NCI-H460 (cell line): ENCODE measurements at places on chromosomes 5 and 9. TPM values are rescaled to one million over a fixed set of nuclear protein-coding genes. Genes with fewer than 3 reads are reported as not detected.
A peak's percentile ranks its signal among the peaks of the same experiment; 100 is the strongest.

GDA gene
- total RNA-seq: 311 and 357 TPM in 2 replicates

SLC27A6 gene
- total RNA-seq: not detected in 2 replicates

RMRP gene
- total RNA-seq: 9,964 and 10,171 TPM in 2 replicates

TMEM252 gene
- total RNA-seq: not detected in 2 replicates

IRX2 gene
- total RNA-seq: 30.6 and 33.9 TPM in 2 replicates

DUSP1 gene
- total RNA-seq: 441 and 521 TPM in 2 replicates

GRM6 gene
- total RNA-seq: not detected in 2 replicates

DDX4 gene
- total RNA-seq: 0.14 TPM in 1 of 2 replicates, not detected in the other

FAM78A gene
- 0.72 and 1.1 TPM in 2 replicates for total RNA-seq

SLC36A2 gene
- total RNA-seq: not detected in 2 replicates

CCDC180 gene
- 0.32 and 1.9 TPM in 2 replicates for total RNA-seq

ZBED3 gene
- 2.9 and 3.3 TPM in 2 replicates for total RNA-seq

DNA sequence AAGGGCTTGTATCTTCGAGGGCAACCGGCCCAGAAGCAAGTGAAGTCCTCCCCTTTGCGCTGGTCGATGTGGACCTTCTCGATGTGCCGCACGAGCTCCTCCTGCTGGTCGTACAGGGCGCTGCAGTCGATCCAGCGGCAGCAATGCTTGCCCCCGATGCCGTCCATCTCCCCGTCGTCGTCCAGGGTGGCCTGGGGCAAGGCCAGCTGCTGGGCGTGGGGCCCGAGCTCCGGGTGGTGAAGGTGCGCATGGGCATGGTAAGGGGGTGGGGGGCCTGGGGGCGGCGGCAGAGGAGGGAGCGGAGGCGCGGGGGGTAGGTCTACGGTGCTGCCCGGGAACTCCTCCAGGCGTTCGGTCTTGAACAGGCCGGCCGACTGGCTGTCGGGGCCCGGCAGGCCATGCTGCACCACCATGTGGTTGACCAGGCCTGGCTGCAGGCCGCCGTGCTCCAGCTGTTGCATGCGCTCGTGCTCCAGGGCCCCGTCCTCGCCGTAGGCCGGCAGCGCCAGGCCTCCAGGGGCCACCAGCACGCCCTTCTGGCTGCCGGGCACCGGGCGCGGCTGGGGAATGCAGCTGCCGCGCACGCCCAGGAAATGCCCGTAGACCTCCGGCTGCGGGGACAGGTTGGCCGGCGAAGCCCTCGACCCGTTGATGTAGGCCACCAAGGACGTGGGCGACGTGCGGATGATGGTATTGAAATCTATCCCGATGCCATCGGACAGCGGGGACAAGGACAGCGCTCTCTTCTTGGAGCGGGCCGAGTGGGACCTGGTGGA lies 181.8 kb downstream of the GLIS3 start:
- DNase-seq: no peak

DNA sequence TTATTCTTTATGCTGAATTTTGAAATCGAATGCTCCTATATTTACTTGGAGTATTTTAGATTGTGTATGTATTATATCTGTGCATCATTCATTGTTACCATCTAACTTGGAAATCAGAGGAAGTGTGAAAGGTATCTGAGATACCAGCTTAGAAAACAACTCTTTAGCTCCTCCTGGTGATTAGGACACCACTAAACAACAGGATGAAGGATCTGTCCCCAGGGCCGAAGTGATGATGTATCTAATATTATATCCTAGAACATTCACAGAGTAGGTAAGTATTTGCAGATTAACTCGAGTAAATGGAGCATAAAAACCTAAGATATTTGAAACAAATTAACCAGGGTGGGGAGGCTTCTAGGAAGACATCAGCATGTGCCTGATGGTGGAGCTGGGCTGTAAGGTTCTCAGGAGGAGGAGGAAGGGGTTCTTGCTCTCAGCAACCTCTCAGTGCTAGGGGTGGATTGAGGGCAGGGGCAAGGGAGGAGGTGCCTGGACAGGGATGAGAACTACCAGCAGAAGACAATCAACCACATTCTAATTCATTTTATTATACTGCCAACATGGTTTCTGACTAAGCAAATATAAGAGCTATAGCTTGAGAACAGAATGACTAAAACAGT lies 2.6 kb upstream of the NFIL3 start:
- DNase-seq: peak; percentile 53

DNA sequence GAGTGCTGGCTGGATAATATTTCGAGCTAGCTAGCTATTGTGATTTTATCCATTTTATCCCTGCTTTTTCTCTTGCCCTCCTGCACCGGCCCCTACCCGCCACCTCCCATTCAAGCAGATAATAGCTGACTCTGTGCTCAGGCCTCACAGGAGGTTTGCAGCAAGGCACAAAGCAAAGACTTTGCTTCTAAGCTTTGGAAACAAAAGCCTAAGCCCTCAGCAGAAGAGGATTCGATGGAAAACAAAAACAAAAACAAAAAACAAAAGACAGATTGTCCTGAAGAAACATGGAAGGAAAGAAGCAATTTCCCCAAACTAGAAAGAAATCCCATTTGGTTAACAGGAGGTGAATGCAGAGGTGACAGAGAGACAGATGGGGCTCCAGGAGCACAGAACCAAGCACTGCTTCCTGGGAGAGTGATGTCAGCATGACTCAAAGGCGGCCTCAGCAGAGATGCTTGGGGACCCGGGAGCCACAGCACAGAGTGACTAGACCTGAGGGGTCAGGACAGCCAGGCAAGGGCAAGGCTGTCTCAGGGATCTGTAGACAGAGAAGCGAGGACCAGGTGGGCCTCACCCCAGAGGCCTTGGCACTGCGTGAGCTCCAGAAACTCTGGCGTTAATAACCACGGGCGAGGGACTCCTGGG lies 28.4 kb downstream of the MTX3 start:
- no peak for DNase-seq

DNA sequence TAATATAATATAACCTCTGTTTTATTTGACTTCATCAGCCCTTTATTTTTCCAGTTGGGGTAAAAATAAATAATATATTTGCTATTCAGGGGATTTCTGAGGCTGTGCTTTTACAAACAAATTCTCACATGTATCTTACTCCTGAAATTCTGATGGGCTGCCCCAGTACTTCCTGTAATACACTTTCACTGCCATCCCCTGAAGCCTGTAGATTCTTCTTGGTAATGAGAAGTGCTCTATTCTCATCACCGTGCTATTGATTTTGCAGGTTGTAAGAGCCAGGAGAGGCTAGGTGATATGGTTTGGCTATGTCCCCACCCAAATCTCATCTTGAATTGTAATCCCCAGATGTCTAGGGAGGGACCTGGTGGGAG lies 91.9 kb upstream of the CEP78 start:
- DNase-seq: no peak

DNA sequence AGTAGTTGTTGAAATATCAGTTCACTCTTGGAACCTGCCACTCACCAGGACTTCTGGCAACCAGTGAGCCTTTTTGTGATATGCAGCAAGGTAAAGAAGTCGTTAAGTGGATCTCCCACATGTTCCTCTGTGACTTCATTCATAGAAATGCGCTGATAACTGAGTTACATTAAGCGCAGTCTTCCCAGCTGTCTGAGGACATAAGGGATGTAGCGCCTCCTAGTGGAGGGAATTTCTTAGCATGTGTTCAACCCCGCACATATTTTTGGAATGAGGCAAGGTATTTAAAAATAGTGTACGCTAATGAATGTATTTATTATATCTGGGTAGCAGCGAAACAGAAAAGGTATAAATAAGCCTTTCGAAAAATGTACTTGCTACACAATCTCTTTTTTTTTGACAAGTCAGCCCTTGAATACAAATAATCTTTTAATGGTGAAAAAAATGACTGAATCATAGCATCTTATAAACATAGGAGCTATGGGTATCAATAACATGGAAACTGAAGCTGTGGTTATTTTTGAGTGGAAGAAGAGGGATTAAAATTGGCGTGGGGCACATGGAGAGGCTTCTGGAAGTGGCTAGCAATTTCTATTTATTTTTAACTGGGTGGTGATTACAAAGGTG lies 38.0 kb downstream of the PALM2AKAP2 start:
- peak; percentile 82 for DNase-seq

GRCh38 chr5:98763001-98763630 lies 10.3 kb upstream of the RGMB start:
- no peak for DNase-seq

DNA sequence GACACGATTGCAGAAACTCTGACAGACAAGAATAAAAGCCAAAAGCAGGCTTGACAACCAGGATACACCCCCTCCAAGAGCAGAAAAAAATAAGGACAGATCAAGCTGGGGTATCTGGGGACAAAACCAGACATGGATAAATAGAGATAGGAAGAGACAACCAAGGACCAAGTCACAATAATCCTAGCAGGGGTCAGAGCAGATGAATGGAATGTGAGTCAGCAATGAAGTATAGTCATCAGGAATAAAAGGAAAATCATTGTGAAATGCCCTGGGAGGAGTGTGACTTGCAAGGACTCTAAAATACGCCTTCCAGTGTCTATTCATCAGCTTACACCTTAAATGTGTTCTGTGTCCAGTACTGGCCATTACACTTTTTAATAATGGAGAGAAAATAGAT lies 206.8 kb downstream of the CAAP1 start:
- DNase-seq: peak; percentile 0

- DNase-seq: no peak
These were observed at the start of gene VCAN for GRCh38 chr5:83471405-83472212. VCAN (plus strand) TSS chr5:83471744; CDS start chr5:83483519, 11,775 bp downstream.

DNA sequence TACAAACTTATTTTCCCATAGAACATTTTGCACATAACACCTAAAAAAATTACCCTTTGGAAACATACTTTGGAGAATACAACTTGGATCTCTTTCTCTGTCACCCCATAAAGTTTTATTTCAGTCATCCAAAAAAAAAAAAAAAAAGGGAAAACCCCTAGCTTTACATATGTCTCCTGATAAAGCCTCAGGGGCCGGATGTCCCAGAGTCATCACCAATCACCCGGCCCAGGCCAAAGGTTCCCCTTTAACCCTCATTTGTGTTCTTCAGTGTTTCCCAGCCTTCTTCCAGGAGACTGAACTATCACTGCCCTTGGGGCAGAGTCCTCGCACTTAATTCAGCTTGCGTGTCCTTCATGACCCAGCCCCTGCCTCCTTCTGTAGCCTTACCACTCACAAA lies 28.8 kb downstream of the ANXA6 start:
- no peak for DNase-seq

DNA sequence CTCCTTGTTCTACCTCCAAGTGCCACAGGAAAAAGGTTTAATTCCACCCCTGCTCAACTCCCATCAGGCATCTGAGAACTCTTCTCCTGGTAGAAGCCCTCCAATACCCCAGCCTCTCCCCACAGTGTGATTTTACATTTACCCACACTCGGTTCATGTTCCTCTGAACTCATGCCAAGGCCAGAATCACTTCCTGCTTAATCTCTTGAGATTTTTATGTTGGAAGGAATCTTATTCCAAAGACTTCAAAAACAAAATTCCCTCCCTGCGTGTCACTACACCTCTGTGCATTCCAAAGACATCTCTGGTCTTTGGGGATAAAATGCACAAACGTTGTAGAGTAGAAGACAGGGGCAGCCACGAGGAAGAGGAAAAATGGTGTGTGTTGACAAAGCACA lies 186.8 kb downstream of the ACTL7B start:
- no peak for DNase-seq

- no peak for DNase-seq
These were observed 169.5 kb downstream of the PTPRD start for GRCh38 chr9:10443181-10443867.

DNA sequence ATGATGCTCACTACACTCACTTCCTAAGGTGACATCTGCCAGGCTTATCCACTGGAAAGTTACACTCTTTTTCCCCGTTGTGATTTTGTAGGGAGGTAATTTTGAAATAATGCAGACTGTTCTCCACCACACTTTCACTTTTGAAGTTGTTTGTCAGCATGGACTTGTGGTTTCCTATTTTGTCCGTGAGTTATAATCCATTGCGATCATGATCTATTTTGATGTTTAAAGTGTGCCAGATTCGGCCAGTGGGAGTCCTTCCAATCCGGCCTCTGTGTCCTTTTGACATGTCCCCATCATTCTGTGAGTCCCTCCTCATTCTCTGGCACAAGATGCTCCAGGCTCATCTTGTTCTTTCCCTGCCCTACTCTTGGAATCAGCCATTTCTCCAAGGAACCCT lies 211.3 kb upstream of the KLF4 start:
- no peak for DNase-seq

DNA sequence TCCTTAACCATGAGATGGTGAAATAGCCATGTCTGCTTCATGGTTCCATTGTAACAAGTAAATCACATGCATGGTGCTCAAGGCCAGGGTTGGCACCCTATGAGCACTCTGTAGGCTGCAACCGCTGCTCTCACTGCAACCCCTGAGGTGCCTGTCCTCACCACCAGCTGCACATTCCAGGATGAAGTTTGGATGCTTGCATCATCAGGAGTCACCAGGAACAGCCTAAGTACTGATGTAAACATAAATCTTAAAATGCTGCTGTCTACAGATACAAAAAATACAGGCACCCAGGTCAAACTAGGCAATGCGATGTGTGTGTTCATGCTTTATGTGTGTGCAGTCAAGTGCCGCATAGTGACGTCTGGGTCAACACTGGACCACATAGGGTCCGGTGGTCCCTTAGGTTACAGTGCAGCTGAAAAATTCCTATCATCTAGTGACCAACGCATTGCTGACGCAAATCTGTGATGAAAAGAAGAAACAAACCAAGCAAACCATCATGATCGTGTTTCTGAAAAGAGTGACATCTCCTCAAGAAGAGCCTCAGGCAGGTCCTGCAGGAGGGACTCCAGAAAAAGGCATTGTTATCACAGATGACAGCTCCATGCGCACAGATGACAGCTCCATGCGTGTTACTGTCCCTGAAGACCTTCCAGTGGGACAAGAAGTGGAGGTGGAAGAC lies 234.8 kb downstream of the AUH start:
- no peak for DNase-seq

DNA sequence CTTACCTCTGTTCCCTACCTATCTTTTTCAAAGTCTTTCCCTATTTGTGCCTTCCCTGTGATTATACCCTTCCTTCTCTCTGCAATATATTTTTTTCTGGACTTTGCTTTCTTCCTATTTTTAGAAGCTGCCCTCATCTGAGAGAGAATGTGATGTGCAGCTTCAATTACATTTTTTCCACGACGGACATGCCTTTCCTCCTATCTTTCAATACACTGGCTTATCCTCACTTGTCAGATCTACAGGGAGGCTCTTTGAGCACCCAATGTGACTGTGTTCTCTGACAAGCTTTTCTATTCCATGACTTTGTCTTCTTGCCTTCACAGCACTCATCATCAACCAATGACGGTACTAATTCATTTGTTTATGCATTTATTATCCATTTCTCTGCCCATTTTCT lies 227.9 kb upstream of the CLINT1 start:
- no peak for DNase-seq

GRCh38 chr9:18861609-18862544 lies 171.1 kb downstream of the SAXO1 start:
- DNase-seq: no peak

GRCh38 chr9:108156270-108156998 lies 666.9 kb upstream of the KLF4 start:
- DNase-seq: peak; percentile 33
